Gastrocnemius medialis (tissue), 4 donors: ENCODE measurements at places on chromosomes 12 and 14. TPM values are rescaled to one million over a fixed set of nuclear protein-coding genes. Genes with fewer than 3 reads are reported as not detected.

DNA sequence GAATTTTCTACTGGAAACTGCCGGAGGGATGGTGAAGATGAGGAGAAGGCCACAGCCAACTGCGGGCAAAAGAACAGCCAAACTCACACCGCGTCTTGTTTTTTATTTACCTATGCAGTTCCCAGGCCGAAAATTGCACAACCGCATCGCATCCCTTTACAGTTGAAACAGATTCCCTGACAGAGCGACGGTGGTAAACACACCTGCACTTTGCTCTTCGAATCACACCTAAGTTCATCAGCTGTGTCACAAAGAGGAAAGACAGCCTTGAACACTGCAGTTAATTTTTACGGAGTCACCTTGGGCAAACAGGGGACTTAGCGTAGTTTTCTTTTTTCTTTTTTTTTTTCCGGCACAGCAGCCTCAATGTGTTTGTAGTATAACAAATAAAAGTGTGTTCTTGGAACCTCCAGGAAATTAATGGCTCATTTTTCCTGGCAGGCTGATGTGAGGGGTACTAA lies 272.0 kb upstream of the DIO3 start:
- H3K27me3 ChIP-seq = no peaks in the 10 kb centered on the region
- H3K27ac ChIP-seq = no peak overlapping the region
- H3K4me1 ChIP-seq = no peaks in the 10 kb centered on the region
- DNase-seq = no peak

HSPB8 gene
- 582 TPM for total RNA-seq

DNA sequence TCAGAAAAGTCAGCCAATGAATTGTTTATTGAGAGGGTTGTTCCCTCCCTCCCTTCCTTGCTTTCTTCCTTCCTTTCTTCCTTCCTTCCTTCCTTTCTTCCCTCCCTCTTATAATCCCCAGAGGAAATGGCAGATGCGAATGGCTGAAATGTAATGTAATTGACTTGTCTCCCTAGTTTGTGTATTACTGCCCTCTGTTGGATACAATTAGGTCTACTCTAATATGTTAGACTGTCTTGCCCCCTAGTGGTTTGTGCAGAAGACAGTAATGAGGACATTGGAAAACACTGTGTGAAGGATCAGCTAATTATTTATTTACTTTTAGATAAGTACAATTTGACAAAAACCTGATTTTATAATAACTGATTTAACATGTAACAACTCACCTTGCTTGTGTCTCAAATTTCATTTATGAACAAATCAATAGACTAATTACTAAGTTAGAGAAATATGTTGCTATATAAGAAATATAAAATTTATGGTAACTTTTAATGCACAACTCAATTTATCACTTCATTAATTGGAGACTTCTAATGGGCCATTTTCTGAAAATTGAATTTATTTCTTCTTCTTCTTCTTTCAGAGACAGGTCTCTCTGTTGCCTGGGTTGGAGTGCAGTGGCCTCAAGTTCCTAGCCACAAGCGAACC lies 229.8 kb upstream of the LRIG3 start:
- no peak overlapping the region for H3K4me3 ChIP-seq
- H3K36me3 ChIP-seq = no peaks in the 10 kb centered on the region
- no peak for DNase-seq
- no peaks in the 10 kb centered on the region for H3K4me1 ChIP-seq
- no peaks in the 10 kb centered on the region for H3K27me3 ChIP-seq

DNA sequence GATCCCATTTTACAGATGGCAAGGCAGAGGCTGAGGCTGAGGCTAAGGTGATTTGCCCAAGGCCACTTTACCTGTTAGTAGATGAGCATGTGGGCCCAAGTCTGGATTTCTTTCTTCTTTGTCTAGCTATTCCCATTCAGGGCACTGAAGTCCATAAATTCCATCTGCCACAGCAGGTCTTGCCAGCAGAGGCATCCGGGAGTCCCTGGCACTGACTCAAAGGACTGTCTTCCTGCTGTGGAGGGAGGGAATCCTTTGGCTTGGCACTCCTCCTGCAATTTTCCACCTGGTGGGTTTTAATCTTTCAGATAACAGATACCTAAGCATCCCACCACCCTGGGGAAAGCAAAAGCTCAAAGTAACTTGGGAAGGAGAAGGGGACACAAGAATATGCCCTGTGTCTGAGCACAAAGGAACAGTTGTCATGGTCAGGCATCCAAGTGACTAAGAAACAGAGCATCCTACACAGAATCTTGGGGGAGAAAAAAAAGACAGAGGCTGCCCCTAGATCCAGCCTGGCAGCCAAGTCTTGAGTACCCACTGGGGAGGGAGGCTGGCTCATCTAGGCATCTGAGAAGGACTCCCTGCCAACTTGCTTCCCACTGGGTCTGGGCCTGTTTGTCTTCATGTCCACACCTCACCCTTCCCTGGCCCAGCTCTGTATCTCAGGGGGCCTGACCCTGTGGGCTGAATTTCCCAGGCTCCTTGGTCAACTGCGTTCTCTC lies 35.6 kb upstream of the CMKLR1 start:
- no peak overlapping the region for H3K27ac ChIP-seq
- DNase-seq = no peak
- no peaks in the 10 kb centered on the region for H3K27me3 ChIP-seq

- H3K36me3 ChIP-seq = no peaks in the 10 kb centered on the region
- no peak for DNase-seq
- no peak overlapping the region for H3K27ac ChIP-seq
- H3K4me3 ChIP-seq = no peak overlapping the region
- H3K27me3 ChIP-seq = no peaks in the 10 kb centered on the region
- H3K4me1 ChIP-seq = no peaks in the 10 kb centered on the region
Measured at GRCh38 chr12:79423560-79423959, 267.2 kb downstream of the PAWR start.

DNA sequence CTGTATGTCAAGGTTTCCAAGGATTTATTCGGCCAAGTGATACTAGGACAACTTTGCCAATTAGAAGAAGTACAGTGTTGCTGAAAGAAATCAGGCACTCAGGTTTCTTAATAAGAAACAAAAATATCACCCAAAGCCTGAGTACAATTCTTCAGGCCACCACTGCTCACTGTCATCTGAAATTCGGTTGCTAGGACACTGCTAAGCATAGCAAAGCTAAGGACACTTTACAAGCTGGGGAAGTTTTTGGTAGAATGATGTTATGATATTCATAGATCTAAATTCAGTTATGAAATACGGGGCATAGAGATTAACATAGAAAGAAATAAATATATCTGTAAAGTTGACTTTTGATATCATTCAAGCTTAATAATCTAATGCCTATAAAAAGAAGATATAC lies 505.1 kb downstream of the NELL2 start:
- H3K27me3 ChIP-seq = no peaks in the 10 kb centered on the region
- no peak overlapping the region for H3K4me3 ChIP-seq

PSEN1 gene
- total RNA-seq = 22.7 TPM

DNA sequence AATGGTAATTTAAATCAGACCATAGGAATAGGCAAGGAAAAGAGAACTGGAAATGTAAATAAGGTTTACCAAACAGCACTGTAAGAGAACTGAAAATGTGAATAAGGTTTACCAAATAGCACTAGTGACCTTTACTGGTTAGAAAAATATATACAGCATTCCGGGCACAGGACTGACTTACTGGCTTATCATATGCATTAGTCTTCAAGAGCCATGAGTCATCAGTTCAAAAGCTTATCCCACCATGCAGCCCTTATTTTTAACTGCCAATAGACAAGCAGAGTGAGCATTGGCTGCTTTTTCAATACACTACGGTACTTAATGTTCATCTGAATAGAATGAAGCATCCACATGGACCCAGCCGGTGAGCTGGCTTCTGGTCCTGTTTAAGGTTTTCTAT lies 13.0 kb upstream of the NELL2 start:
- H3K4me1 ChIP-seq = no peaks in the 10 kb centered on the region
- no peak overlapping the region for H3K27ac ChIP-seq

DNA sequence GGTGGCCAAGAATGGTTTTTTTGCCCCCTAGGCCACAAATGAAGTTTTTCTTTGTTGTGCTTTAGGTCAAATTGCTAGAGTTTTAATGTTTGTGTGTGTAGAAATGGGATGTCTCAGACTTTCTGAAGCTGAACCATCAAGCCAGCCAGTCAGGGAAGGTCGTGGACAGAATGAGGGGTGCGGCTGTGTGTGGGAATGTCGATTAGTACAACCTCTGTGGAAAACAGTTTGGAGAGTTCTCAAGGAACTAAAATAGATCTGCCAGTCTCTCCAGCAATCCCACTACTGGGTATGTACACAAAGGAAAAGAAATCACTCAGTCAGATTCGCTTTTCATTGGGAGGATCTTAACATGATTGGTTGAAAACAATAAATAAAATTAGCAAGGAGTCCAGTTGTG lies 44.5 kb downstream of the ACACB start:
- peaks cover 59% of the 10 kb centered on the region for H3K4me1 ChIP-seq
- no peaks in the 10 kb centered on the region for H3K27me3 ChIP-seq
- no peak overlapping the region for H3K4me3 ChIP-seq
- DNase-seq = no peak
- H3K36me3 ChIP-seq = no peaks in the 10 kb centered on the region

GRCh38 chr12:29741342-29742241 lies 42.1 kb downstream of the TMTC1 start:
- H3K4me3 ChIP-seq = no peak overlapping the region
- H3K4me1 ChIP-seq = peaks cover 77% of the 10 kb centered on the region
- no peaks in the 10 kb centered on the region for H3K36me3 ChIP-seq

BLOC1S1 gene
- 277 TPM for total RNA-seq

- H3K27ac ChIP-seq = no peak overlapping the region
- H3K4me3 ChIP-seq = no peak overlapping the region
- DNase-seq = no peak
- no peaks in the 10 kb centered on the region for H3K36me3 ChIP-seq
- no peaks in the 10 kb centered on the region for H3K4me1 ChIP-seq
Measured at GRCh38 chr12:73514672-73515071, 1023.0 kb upstream of the ATXN7L3B start.

DNA sequence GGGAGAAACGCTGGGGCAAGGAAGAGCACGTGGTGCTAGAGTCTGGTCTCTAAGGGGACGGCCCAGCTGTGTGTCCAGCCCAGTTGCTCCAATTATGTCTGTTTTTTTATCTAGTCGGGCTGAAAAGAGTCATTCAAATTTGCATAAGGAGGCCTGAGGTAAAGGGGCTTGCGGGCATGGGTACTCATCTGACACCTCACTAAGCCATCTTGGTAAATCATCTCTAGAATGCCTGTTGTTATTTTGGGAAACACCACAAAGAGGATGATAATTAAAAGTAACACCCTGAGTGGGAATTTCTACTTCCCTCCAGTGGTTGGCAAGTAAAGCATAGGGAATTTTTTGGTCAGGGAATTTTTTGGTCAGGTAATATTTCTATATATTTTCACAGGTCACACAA lies 196.1 kb upstream of the ALG10B start:
- no peak overlapping the region for H3K27ac ChIP-seq
- no peaks in the 10 kb centered on the region for H3K36me3 ChIP-seq
- no peaks in the 10 kb centered on the region for H3K4me1 ChIP-seq

DNA sequence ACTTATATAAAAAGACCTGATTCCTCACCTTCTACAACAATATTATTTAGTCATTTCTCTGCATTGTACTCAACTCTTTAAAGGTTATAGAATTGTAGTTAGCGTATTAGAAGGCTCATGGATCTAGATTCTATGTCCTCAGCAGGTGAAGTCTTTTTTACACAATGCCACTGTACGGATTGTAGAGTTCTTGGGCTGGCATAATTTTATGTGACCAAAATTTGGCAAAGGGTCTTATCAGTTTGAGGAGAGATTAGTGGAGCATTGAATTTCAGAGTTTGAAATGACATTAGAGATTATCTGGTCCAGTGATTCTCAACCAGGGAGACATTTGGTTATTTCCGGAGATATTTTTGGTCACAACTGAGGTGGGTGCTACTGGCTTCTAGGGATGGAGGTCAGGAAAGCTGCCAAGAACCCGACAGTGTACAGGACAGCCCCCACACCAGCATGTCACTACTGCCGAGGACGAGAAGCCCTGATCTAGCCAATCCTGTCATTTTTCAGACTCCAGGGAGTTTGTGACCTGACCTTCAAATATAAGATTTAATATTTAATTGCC lies 63.9 kb downstream of the BICD1 start:
- no peaks in the 10 kb centered on the region for H3K36me3 ChIP-seq
- no peak overlapping the region for H3K4me3 ChIP-seq
- DNase-seq = no peak

DNA sequence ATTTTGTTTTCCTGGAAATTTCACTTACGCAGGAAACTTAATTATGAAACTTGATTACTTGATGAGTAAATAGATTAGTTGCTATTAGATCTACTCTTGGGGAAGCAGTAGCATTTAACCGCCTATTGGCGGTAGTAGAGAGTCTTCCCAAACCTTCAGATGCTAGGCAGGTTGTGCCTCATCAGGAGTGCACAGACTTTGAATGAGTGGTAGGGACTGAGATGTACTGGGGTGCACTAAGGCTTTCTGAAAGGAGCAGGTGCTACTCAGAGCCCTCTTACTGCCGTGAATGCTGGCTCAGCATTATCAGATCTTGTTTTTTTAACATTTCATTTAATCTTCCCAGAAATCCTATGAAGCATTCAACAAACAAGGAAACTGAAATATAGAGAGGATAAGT lies 7.7 kb downstream of the GATC start:
- H3K27me3 ChIP-seq = no peaks in the 10 kb centered on the region
- H3K4me3 ChIP-seq = no peak overlapping the region
- no peaks in the 10 kb centered on the region for H3K4me1 ChIP-seq
- H3K36me3 ChIP-seq = peaks cover 72% of the 10 kb centered on the region
- H3K27ac ChIP-seq = no peak overlapping the region

- no peak for DNase-seq
- no peaks in the 10 kb centered on the region for H3K36me3 ChIP-seq
Measured at GRCh38 chr12:107801150-107801549, 26.6 kb downstream of the ASCL4 start.
